ENCODE measurements at places on chromosomes 7 and 10.

DNA sequence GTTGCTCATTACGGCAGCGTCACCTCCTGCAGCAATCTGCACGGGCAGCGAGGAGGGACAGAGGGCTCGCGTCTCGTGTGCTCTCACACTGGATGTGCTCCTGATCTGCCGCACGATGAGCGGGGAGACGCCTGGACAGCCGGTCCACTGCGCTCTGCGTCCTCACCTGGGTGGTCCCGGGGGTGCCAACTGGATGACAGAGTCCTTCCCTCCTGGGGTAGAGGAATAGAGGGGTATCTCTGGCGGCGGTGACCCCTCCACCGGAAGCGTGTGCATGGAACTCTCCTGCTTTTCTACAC is 3.4 kb downstream of the FAM20C start:
- no peak for DNase-seq

- no peak for DNase-seq
Observed at GRCh38 chr7:88095-88926, 104.1 kb upstream of the FAM20C start.

DNA sequence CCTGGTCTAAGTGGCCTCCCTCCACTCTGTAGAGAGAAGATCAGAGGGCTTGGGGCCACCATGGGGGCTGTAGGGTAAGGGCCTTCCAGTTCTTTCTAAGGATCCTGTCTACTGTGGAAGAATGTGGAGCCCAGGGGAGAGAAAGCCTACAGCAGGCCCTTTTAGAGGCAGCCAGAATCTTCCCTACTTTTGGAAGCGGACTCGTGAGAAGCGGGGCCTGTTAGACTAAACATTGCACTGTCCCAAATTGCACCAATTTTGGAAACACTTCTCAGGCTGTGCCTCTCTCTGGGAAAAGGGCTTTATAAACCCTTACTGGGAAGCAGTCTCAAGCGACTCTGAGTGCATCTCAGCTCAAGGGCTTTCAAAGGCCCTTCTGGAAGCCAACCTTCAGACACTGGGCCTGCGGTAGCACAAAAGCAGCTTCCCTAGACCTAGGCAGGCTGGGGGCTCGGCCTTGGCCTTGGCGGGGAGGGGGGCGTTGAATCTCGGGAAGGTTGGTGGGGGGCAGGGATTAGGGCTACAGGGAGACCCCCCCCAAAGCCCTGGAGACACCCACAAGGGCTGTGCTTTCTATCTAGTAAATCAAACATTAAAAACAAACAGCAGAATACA is 298.1 kb downstream of the GFRA1 start:
- no peak for DNase-seq

GRCh38 chr10:78905957-78906308 is 162.8 kb upstream of the ZMIZ1 start:
- no peak for DNase-seq

- no peak for DNase-seq
Observed at GRCh38 chr10:26665080-26666048, 32.1 kb upstream of the PDSS1 start.

DNA sequence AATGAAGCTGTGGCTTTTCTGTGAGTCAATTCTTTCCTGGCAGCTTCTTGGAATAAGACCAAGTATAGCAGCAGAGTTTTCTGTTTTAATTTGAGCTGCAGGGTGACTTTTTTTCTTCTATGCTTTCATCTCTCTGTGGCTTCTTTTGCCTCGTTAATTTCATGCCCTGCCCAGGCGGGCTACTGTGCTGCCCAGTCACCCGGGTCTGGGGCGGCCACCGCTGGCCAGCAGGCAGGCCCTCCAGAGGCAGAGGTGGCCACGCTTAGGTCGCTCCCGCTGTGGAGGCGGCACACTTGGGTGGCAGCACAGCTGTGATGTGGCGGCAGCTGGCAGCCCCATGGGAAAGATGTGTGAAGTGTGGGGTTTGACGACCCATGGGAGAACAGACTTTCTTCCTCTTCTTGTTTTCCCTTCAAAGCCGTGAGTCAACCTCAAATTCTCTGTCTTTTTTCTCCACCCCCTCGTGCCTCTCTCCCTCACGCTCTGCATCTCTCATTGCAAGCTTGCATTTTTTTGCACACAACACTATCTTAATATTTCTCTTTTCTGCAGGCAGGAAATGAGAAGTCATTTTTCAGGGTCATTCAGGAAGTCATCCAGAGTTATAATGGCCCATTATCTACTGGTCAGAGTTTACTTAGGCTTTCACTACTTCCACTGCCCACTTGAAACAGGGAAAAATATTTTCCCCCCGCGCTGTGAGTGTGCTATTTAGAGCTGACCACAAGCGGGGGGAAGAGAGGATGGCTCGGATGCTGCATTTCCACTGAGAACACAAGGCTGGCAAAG is 67.8 kb downstream of the EGFR start:
- DNase-seq = no peak

All from activated CD4-positive, CD25-positive, alpha-beta regulatory T cell treated with anti-CD3 and anti-CD28 coated beads, Interleukin-2, amount 50 U/mL, for 72 hours (primary cell).